Activated CD4-positive, alpha-beta T cell treated with anti-CD3 and anti-CD28 coated beads, Interleukin-2, Interleukin-4, amounts not matched to agents 100 ng/mL and 50 ng/mL, durations not matched to agents 16 hours and 8 hours (primary cell): ENCODE measurements at places on chromosomes 1 and 21.

- DNase-seq: no peak
Observed at GRCh38 chr1:200131551-200132125, 104.1 kb downstream of the NR5A2 start.

GRCh38 chr1:113963281-113963906 is 15.9 kb upstream of the OLFML3 start:
- DNase-seq: no peak

DNA sequence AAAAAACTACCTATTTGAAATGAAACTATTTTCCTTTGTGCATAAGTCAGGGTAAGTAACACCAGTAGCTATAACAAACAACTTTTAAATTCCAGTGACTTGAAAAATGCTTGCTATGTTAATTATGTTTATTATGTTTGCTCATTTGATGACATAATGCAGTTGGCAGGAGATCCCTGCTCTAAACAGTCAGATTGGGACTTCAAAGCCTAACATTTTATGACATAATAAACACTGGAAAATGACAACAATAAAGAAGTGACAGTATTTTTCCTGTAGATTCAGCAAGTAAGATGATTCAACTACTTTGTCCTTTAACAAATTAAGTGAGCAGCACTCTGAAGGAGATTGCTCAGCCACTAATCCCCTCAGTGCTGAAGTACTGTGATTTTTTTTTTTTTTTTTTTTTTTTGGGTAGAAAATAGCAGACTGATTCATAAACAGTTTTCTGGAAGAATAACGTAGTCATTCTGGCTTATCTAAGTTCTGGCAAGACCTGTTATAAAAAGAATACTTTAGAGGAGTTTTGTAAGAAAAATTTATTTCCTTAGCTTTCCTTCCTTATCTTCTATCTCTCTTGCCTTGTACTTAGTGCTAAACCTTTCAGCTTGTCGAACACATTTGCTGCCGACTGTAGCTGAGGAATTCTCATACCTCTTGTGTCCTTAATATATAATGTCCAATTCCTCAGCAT is 207.2 kb downstream of the PTGER3 start:
- no peak for DNase-seq

- DNase-seq: no peak
Observed at GRCh38 chr1:21028520-21029145, 148.1 kb downstream of the EIF4G3 start.

DNA sequence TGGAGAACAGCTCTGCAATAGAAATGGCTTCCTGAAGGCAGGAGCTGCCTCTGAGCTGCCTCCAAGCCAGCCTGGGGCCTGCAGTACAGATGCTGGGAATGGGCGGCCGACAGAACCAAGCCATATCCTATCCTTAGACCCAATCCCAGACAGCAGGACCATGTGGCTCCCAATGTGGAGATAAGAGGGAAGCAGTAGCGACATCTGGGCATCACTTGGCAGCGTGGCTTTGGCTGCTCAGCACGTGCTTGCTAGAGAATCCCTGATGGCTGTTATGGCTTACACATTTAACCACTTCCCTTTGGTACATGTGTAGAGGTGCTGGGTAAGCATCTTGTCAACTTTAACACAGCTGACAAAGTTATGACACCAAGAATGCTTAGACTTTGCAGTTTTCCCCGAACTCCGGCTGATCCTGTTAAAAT is 87.7 kb downstream of the MAN1C1 start:
- peak; percentile 17 for DNase-seq

- DNase-seq: no peak
Observed at GRCh38 chr1:22870201-22870871, 102.3 kb downstream of the LACTBL1 start.

- no peak for DNase-seq
Observed at GRCh38 chr1:91700771-91701471, 185.0 kb downstream of the TGFBR3 start.

GRCh38 chr1:58997060-58997411 is 213.2 kb upstream of the JUN start:
- no peak for DNase-seq

DNA sequence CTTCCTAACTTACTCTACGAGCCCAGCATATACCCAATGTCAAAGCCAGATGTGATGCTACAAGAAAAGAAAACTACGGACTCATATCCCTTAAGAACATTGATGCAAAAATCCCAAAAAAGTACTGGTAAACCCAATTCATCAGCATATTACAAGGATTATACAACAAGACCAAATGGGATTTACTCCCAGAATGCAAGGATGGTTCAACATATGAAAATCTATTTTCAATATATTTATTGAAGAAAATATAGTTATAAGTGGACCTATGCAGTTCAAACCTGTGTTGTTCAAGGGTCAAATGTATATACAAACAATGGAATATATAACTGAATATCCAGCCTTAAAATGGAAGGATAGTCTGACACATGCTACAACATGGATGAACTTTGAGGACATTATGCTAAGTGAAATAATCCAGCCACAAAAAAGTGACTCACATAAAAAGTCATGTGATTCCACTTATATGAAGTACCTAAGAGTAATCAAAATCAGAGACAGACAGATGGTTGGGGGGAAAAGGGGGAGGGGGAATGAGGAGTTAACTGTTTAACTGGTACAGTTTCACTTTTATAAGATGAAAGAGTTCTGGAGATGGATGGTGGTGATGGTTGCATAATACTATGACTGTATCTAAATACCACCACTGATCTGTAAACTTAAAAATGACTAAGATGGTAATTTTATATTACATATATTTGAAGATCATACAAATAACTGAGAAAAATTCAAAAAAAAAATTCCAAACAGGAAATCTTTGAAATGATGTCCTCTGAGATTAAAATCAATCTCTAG is 3.7 kb upstream of the KLF18 start:
- DNase-seq: no peak

DNA sequence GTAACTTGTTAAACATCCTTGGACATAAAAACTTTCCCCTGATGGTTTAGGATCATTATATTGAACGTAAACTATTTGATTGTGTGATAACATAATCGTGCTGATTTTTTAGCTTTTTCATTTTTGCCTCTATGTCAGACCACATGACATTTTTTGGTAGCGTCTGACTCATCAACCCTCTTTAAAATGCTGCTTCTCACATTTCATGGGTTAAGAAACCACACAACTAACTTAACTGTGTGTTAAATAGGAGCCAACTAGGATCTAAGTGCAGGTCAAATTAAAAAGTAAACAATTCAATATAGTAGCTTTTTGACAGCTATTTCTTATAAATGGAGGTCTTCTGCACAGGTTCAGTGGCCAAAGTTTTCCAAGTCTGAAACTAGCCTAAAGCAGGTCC is 9.8 kb downstream of the BTG3 start:
- DNase-seq: peak; percentile 14

DNA sequence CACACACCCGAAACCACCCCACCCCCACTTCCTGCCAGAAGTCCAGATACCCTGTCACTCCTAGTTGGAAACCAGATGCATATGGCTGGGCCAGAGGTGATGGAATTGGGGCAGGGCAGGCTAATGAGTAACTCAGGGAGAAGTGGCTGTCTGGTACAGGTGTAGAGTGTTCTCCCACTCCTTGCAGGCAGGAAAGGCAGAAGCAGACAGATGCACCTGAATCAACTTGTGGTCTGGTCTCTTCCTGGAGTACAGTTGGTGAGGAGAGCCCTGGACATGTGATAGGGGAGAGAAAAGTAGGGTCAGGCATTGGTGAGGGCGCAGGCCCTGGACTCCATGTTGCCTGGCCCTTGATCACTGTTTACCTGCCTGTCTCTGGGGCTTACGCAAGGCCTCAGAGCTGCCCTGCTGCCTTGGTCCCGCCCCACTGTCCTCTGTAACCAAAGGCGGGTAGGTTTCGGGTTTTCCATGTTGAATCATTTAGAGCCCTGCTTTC is 2.5 kb downstream of the CGN start:
- no peak for DNase-seq

- no peak for DNase-seq
Observed at GRCh38 chr1:100037656-100037926, 67.8 kb downstream of the SLC35A3 start.

GRCh38 chr1:163046071-163046470 is 23.1 kb upstream of the RGS4 start:
- no peak for DNase-seq

GRCh38 chr1:109167001-109167506 is 46.7 kb upstream of the SARS1 start:
- no peak for DNase-seq

DNA sequence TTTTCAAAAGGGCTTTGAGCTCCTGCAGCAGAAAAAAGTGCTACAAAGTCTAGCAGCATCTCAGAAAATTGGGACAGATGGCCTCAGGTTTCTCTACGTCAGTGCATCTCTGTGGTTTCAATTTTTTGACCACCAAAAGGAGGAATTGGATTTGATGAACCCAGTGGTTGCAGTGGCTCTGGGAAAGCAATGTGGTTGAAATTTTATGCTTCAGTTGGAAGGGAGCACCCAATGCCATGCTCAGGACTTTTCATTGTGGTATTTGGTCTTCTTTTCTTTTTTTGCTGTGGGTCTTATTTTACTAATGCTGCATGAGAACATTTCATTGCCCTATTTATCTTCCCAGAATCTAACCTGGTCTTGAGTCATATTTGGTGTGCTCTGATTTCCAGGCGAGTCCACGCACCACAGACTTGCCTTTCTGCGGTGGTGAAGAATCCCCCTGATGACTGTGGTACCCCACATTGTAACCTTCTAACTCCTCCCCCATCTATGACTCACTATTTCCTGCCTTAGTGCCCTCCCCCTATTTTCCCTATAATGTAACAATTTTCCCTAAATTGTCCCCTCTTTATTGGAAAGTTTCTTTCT is 56.7 kb downstream of the S1PR1 start:
- peak; percentile 83 for DNase-seq

DNA sequence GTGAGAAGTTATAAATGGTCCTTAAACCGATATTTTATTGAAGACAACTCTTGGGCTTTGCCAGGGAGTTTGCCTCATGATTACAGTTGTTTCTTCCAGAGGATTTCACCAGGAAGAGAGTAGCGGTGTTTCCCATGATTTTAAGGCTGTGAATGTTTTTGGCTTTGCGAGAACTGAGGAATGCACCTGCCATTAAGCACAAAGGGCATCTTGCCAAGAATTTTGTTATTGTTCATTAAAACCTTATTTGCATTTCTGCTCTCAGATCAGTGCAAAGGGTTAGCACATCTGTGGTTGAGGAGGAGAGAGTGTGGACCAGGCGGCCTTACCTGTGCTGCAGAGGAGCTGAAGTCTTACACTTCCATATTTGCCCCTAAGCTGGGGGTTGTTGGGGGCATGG is 13.8 kb downstream of the CNIH3 start:
- DNase-seq: no peak

DNA sequence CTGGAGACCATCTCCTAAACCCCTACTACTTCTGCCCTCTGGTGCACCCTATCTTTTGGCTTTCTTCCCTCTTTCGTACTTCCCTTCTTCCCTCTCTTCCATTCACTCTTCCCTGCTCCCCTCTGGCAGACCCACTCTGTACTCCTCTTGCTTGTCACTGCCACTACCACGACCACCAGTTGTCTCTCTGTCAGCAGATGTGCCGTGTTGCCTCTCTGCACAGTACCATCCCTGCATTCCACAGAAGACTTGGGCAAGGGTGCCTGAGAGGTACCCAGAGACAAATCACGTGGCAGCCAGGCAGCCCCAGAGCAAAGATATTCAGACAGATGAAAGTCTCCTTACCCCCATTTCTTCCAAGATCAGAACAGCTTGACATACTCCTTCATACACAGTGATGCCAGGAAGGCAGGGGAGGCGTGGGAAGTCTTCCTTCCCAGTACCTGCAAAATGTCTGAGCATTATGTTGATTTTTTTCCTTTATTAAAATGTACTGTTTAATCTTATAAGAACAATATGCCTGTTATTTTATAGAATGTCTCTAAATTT is 15.0 kb downstream of the CAMSAP2 start:
- DNase-seq: no peak

GRCh38 chr1:77484926-77485325 is 197.5 kb downstream of the ZZZ3 start:
- DNase-seq: no peak

- DNase-seq: no peak
Observed at GRCh38 chr1:200699871-200700270, 30.2 kb upstream of the DDX59 start.

DNA sequence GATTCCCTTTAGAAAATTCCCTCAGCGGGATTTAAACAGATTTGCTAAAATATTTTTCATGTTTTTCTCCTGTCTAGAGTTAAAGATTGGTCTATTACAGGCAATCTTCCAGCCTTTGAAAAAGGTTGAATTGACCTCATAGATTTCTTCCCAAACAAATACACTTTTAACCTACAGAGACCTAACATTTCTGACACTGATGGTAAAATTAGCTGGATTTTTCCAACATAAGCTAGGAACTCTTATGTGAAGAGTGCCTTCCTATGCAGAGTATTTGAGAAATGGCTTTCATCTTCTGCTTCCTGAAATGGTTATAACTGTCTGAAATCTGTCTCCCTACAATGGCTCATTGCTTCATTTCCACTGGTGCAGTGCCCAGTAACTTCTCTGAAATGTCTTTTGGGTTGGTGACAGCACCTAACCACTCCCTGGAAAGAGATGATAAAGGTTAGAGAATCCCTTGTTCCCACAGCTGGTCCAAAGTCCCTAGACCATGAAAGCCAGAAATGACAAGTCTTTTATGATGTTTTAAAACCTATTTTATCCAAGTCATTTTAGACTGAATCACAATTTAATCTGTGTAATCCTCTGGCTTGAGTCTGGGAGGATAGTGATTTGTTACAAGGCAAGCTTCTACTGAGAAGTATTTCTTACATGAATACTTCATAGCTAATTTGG is 269.4 kb downstream of the BACH1 start:
- no peak for DNase-seq

DNA sequence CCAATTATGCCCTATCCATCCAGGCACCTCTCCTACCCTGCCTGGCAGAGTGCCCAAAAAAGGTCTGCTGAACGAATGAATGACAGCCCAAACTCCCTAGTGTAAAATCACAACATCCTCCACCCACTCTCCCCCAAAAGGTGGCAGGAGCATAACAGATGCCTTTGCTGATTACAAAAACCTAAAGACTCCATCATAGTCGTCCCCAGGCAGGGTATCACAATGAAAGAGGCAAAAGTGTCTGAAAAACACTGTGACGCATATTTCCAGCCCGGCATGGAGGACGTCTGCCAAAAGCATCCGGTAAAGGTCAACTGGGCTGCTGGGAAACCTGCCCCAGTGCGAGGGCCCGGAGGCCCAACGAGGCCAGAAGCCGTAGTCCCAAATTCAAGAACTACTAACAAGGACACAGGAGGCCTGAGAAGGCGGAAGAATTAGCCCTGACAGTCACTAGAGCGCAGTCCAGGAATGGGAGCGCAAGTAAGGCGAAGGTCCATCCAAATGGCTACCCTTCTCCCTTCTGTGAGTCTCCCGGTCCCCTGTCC is 576 bp downstream of the SMIM12 start:
- DNase-seq: peak; percentile 22

DNA sequence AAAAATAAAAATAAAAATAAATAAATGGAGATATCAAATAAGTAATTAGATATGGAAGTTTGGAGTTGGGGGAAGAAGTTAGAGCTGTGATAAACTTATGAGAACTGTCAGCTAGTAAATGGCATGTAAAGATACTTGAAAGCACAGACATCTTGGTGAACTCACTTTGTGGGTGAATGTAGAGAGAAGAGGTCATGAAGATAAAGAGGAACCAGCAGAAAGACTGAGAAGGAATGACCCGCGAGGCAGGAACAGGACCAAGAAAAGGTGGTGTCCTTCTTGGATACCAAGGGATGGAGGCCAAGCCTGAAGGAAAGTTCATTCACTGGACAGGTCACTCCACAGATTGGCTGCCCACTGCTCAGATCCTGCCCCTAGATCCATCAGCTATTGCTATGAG is 4.7 kb upstream of the CAPZB start:
- no peak for DNase-seq
